Glutamatergic neuron (in vitro differentiated cells): ENCODE measurements at places on chromosomes 13 and 19. TPM values are rescaled to one million over a fixed set of nuclear protein-coding genes. Genes with fewer than 3 reads are reported as not detected.

GRCh38 chr19:53659292-53659691 is 27.5 kb downstream of the DPRX start:
- no peaks in the 10 kb centered on the region for H3K4me1 ChIP-seq
- H3K27ac ChIP-seq: no peak overlapping the region
- peaks cover 5% of the 10 kb centered on the region for H3K36me3 ChIP-seq
- H3K4me3 ChIP-seq: no peak overlapping the region

The ZNF420 gene
- 13.2 TPM for total RNA-seq

DNA sequence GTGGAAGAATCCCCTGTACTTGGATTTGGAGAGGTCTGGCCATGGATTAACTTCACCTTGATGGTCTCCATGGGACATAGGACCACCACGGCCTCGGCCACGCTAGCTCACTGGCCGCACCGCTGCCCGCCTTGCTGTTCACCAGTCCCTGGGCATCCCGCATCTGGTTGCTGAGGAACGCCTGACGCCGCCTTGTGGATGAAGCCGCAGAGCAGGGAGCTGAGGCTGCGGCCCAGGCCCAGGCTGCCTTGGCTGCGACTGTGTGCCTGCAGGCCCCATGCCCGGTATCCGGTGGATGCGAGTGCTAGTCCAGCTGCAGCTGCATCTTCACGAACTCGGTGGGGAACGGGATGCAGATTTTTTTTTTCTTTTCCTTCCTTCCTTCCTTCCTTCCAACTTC is 1407.1 kb downstream of the UQCRFS1 start:
- no peak overlapping the region for H3K27ac ChIP-seq
- no peak for DNase-seq
- H3K27me3 ChIP-seq: peaks cover 4% of the 10 kb centered on the region
- H3K36me3 ChIP-seq: peaks cover 12% of the 10 kb centered on the region

- peaks cover 40% of the 10 kb centered on the region for H3K4me1 ChIP-seq
- peaks cover 6% of the 10 kb centered on the region for H3K27me3 ChIP-seq
- peaks cover 9% of the 10 kb centered on the region for H3K36me3 ChIP-seq
These were observed 496.2 kb upstream of the KLHL1 start for GRCh38 chr13:70604448-70604847.

The OR7C1 gene
- not detected for total RNA-seq

- no peak overlapping the region for H3K4me3 ChIP-seq
- H3K27me3 ChIP-seq: peaks cover 3% of the 10 kb centered on the region
- DNase-seq: no peak
- no peaks in the 10 kb centered on the region for H3K4me1 ChIP-seq
- H3K27ac ChIP-seq: peak overlapping the region; percentile 18
These were observed 412.1 kb downstream of the KLF12 start for GRCh38 chr13:73722120-73722519.

GRCh38 chr19:2722541-2723344 is 1.6 kb upstream of the DIRAS1 start:
- H3K27ac ChIP-seq: no peak overlapping the region
- H3K4me1 ChIP-seq: peaks cover 6% of the 10 kb centered on the region

The MTUS2 gene
- total RNA-seq: 6.8 TPM

DNA sequence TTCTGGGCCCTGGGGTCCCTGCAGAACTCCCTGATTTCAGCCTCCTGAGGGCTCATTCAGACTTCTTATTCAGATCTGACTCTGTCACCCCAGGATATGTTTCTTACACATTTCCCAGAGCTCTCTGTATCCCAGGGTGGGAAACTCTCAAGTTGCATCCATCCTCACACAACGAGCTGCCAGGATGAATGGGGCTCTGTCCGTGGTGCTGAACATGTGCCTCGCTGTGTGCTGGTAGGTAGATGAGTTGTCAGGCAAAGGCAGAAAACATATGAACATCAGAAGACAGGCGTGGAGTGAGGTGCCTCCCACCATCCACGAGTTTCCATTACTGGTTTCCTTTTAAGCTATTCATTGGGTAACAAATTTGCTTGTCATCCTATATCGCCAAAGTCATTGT is 11.4 kb upstream of the IGFL1 start:
- H3K27ac ChIP-seq: no peak overlapping the region
- DNase-seq: no peak
- no peaks in the 10 kb centered on the region for H3K4me1 ChIP-seq
- peaks cover 8% of the 10 kb centered on the region for H3K36me3 ChIP-seq
- H3K4me3 ChIP-seq: no peak overlapping the region

The ZNF728 gene
- not detected for total RNA-seq

The GZMM gene
- 0.47 TPM for total RNA-seq

GRCh38 chr13:41697578-41697977 is 240.2 kb downstream of the RGCC start:
- peaks cover 13% of the 10 kb centered on the region for H3K4me1 ChIP-seq
- no peak overlapping the region for H3K27ac ChIP-seq
- H3K36me3 ChIP-seq: no peaks in the 10 kb centered on the region

The ZNF681 gene
- 8.1 TPM for total RNA-seq

DNA sequence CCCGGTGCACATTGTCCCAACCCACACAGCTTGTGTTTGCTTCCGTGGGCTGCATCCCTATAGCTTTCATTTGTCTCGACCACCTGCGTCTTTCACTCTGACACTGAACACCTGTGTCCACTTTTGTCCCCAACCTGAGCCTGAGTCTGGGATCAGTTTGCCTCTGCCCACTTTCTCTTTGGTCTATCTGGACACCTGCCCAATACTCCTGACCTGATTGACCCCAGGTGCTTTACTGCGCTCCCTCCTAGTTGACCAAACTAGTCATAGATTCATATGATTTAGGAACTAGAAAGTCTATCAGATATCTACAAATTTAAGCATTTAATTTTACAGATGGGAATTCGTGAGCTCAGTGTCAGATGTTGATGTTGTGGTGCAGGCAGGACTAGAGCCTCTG is 209.9 kb downstream of the DCT start:
- H3K27ac ChIP-seq: no peak overlapping the region
- H3K4me3 ChIP-seq: no peak overlapping the region
- peaks cover 7% of the 10 kb centered on the region for H3K27me3 ChIP-seq
- DNase-seq: no peak

- no peaks in the 10 kb centered on the region for H3K27me3 ChIP-seq
- peaks cover 20% of the 10 kb centered on the region for H3K4me1 ChIP-seq
- DNase-seq: no peak
- H3K4me3 ChIP-seq: no peak overlapping the region
- no peak overlapping the region for H3K27ac ChIP-seq
- H3K36me3 ChIP-seq: no peaks in the 10 kb centered on the region
These were observed 63.1 kb downstream of the COG3 start for GRCh38 chr13:45527699-45528462.

GRCh38 chr13:45817833-45818232 is 33.7 kb downstream of the SIAH3 start:
- H3K27ac ChIP-seq: no peak overlapping the region
- peaks cover 14% of the 10 kb centered on the region for H3K4me1 ChIP-seq
- H3K4me3 ChIP-seq: no peak overlapping the region
- no peak for DNase-seq
- no peaks in the 10 kb centered on the region for H3K27me3 ChIP-seq

DNA sequence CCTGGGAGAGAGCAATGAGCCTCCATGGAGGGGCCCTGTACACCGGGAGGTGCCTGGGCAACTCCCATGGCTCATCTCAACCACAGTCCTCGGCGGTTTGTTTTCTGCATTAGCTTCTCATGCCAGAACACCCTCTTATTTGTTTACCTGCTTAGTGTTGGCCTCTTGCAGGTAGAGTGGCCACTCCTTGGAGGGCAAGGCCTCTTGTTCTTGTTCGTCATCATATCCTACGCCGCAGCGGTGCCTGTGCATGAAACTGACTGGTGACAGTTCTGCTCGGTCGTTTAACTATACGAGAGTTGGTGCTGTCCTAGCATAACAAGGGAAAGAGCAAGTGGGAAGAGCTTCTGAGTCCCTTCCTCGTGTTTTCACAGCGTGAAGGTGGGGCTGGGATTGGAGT is 40.5 kb upstream of the RNF113B start:
- peaks cover 41% of the 10 kb centered on the region for H3K4me1 ChIP-seq
- DNase-seq: no peak
- H3K27me3 ChIP-seq: peaks cover 3% of the 10 kb centered on the region
- H3K36me3 ChIP-seq: no peaks in the 10 kb centered on the region
- H3K27ac ChIP-seq: no peak overlapping the region

The GRIK5 gene
- total RNA-seq: 79.1 TPM

- H3K27ac ChIP-seq: no peak overlapping the region
- H3K4me3 ChIP-seq: no peak overlapping the region
- peaks cover 2% of the 10 kb centered on the region for H3K27me3 ChIP-seq
- peaks cover 2% of the 10 kb centered on the region for H3K4me1 ChIP-seq
These were observed 56.2 kb downstream of the ABCC4 start for GRCh38 chr13:95245071-95245470.

GRCh38 chr19:15123900-15124299 is 16.7 kb downstream of the SYDE1 start:
- peak; percentile 34 for DNase-seq
- H3K4me3 ChIP-seq: peak overlapping the region; percentile 100
- peaks cover 6% of the 10 kb centered on the region for H3K27me3 ChIP-seq
- peak overlapping the region; percentile 97 for H3K27ac ChIP-seq

DNA sequence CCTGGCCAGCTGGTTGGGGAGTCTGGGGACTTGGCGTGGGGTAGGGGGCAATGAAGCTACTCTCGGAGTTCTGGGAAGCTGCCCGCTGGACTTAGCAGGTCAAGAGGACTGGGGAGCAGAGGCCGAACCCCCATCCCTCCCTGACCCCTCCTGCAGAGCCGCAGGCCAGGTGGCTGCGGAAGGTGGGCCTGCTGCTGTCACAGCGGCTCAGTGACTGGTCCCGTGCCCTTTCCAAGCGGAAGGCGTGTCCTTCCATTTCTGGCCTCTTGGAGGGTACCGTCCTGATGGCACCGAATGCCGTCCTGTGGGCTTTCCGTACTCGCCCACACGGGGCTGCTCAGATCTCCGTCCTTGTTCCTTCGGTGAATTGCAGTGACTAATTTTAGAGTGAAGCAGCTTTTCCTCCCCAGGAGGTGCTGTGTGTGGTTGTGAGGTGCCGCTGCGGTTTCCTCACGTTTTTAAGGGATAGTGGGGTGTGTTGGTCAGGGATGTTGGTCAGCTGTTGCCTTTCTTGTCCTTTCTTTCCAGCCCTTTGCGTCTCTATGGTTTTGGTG is 20.8 kb downstream of the DOT1L start:
- H3K4me1 ChIP-seq: peaks cover 5% of the 10 kb centered on the region
- no peak overlapping the region for H3K4me3 ChIP-seq
- H3K27me3 ChIP-seq: peaks cover 10% of the 10 kb centered on the region
- no peak for DNase-seq
- H3K27ac ChIP-seq: no peak overlapping the region
- no peaks in the 10 kb centered on the region for H3K36me3 ChIP-seq

GRCh38 chr13:52868190-52868589 is 19.8 kb upstream of the PCDH8 start:
- H3K4me3 ChIP-seq: no peak overlapping the region
- H3K36me3 ChIP-seq: peaks cover 11% of the 10 kb centered on the region
- peak overlapping the region; percentile 24 for H3K27ac ChIP-seq
- no peak for DNase-seq
- H3K4me1 ChIP-seq: peaks cover 36% of the 10 kb centered on the region

The ZNF208 gene
- total RNA-seq: not detected

The DCUN1D2 gene
- total RNA-seq: 97.7 TPM
